HCT116 (cell line): ENCODE measurements at places on chromosomes 5 and 9.

GRCh38 chr5:115634343-115635132 lies 8.7 kb upstream of the TMED7 start:
- DNase-seq, result peak; percentile 70

DNA sequence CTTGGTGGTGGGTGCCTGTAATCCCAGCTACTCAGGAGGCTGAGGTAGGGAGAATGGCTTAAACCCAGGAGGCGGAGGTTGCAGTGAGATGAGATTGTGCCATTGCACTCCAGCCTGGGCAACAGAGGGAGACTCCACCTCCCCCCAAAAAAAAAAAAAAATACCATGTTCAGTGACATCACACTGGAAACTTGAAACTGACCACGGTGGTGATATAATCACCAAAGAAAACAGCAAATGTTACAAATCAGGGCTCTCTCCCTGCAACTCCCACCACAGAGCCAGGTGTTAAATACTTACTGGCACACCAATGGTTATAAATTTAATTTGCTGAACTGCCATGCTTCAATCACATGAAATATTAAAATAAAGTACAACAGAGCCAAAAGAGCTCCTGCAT lies 81.4 kb downstream of the ZNF608 start:
- no peak for DNase-seq

DNA sequence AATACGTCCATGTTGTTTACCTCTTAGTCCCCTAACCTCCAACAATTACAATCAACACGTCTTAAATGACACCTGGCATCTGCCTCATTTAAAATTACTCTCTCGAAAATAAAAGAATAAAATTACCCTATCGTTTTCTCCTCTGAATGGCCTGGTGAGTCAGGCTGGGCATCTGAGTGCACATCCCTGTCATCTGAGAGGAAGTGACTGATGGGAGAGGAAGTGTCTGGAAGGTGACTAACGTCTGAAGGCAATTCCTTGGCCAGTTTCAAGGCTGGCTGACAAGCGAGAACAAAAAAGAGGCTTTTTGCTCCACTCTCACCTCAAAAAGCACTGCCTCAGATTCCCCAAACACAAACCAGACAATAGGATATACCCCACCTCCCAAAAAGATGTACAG lies 57.7 kb downstream of the MAPKAP1 start:
- DNase-seq, result peak; percentile 74

- no peak for DNase-seq
Observed at GRCh38 chr5:57902095-57902494, 419.5 kb upstream of the ACTBL2 start.

GRCh38 chr5:14161825-14162556 lies 18.8 kb downstream of the TRIO start:
- DNase-seq, result no peak

DNA sequence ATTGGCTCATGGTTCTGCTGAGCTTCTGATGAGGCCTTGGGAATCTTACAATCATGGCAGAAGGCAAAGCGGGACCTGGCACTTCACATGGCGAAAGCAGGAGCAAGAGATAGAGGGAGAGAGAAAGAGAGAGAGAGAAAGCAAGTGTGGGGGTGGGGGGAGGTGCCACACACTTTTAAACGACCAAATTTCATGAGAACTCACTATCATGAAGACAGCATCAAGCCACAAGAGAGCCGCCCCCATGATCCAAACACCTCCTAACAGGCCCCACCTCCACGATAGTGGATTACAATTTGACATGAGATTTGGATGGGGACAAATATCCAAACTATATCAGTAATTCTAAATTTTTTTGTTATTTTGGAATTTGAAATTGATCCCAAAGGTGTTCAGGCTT lies 553.9 kb downstream of the PRR16 start:
- no peak for DNase-seq

GRCh38 chr9:107737987-107738743 lies 248.6 kb upstream of the KLF4 start:
- DNase-seq, result no peak

DNA sequence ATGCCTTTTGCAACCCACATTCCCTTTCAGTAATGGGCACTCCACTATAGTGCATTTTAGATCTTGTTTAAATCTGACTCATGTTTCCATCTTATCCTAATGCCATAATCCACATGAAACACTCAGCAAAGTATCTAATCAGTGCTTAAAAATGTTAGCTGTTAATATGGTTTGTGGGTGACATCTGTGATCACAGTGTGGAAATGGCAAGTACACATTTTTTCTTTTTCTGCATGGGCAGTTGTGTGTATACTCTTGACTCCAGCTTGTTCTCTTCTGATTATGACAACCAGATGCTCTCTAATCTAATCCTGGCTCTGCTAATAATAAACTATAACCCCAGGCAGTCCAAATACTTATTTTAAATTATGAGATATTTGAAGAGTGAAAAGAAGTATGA lies 103.3 kb downstream of the EDIL3 start:
- no peak for DNase-seq

DNA sequence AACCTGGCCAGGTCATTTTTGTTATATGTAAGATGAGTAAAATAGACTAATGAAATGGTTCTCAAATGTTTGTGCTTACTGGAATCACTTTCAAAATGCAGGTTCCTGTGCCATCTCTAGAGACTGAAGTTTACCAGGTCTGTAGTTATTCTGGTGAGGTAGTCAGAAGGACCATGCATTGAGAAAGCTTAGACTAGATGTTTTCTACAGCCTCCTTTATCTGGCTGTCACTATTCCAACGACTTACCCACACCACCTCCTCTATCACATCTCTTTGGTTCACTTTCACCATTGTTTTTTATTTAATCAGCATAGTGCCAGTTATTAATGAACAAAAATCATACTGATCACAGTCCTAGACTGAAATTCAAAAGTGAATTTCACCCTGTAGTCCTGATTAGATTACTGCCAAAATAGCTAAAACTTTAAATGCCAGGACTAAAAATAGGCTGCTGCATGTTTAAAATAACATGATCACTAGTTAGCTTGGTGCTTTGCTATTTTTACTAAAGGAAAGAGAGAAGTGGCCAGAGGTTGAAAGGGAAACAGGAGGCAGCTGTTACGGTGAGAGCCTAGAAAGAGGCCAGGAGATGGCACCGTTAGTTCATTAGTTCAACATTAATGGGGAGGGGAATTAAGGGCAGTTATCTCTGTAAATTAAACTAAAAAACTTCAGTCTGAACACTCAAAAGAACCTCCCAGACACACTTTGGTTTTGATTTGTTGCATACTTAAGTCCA lies 13.9 kb upstream of the FNIP1 start:
- DNase-seq, result peak; percentile 29

- DNase-seq, result no peak
Observed at GRCh38 chr5:17400724-17401469, 97.1 kb upstream of the TAF11L2 start.

- DNase-seq, result no peak
Observed at GRCh38 chr5:44454002-44454401, 64.8 kb upstream of the FGF10 start.

- DNase-seq, result no peak
Observed at GRCh38 chr5:112412346-112412745, 6.7 kb downstream of the EPB41L4A start.

DNA sequence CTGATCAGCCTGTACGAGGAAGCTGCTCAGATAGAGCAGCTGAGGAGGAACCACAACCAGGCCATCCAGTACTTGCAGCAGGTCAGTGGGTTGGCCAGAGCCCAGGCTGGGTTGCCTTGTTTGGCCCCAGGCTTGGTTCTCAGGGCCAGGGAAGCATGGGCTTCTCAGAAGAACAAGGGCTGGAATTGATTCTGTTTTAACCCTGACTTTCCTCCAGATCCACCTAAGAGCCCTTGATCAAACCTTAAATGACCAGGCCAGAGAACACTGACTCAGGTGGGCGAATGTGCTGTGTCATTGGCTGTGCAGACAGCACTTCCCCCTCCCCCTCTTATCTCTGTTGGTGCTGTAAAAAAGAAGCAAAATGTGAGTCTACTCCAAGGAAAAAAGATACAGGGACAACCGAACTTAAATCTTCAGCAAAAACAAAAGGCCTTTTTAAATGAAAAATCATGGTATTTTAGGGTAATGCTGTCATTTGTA lies 28.1 kb downstream of the TTC23L start:
- DNase-seq, result no peak

- peak; percentile 78 for DNase-seq
Observed at GRCh38 chr5:138468966-138469539, 3.8 kb downstream of the EGR1 start.

DNA sequence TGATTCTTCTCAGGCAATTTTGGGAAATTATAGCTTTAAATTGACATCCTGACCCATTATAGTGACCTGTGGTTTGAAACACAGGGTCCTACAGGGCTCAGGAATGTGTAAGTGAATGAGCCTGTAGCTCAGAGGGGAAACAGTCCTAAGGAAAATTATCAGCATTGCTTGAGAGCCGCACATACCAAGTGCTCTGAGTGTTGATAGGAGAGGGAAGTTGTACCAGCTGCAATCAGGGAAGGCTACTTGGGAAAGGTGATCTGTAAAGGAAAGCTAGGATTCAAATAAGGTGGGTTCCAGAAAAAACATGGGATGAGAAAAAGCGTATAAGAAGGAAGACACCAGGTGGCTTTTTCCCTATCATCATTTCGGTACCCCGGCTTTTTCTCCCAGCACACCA lies 4.4 kb upstream of the SLC25A51 start:
- DNase-seq, result no peak

GRCh38 chr5:170993476-170993875 lies 131.7 kb downstream of the RANBP17 start:
- DNase-seq, result no peak

- no peak for DNase-seq
Observed at GRCh38 chr5:121758615-121759014, 93.1 kb upstream of the FTMT start.

GRCh38 chr9:78871086-78871451 lies 574.1 kb downstream of the PSAT1 start:
- no peak for DNase-seq

- DNase-seq, result no peak
Observed at GRCh38 chr5:126097876-126098275, 325.3 kb upstream of the GRAMD2B start.

DNA sequence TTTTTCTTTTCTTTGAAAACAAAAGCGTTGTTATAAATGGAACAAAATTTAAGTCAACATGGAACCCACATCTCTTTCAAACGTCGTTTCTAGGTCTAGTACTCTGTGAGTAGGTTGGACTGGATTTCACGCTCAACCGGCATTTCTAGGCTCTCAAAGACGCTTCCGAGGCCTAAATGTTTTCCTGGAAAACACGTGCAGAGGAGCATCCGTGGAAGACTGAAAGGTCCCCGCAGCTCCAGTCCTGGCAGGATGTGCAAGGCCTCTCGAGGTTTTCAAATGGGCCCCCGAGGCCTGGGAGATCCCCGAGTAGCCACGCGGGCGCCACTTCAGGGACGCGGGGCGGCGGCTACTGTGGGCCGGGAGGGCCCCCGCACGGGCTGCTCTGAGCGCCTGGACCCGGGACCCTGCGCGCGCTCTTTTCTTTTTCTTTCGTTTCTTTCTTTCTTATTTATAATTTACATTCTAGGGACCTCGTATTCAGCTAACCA lies 4.2 kb upstream of the IRX2 start:
- DNase-seq, result no peak

DNA sequence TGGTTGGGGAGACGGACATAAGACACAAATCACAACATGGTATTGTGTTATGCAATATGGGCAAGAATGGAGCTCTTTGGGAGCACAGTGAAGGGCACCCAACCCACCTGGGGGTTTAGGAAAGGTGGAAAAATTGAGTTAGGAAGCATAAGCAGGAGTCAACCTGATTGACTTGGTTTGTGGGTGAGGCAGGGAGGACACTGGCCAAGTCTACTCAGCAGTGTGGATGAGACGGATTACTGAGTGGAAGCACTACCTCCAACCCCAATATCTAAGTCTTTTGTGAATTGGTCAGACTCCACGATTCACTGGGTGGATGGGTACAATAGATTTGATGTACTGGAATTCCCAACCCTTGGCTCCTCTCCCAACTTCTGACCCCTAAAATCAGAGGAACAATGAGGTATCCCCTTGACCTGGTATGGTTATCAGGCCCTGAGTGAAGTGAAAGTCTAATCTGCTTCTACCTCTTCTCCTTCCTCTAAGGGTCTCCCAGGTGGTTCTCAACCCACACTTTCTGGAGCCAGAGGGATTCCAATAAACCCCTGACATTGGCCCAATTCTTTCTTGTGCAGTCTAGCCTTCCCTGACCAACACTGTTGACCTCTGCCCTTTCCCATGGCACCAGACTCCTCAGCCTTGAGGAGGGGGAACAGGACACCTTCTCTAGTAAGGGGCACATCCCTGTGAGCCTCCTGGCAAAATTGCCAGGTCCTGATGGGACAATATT lies 5.2 kb downstream of the EGR1 start:
- peak; percentile 87 for DNase-seq

DNA sequence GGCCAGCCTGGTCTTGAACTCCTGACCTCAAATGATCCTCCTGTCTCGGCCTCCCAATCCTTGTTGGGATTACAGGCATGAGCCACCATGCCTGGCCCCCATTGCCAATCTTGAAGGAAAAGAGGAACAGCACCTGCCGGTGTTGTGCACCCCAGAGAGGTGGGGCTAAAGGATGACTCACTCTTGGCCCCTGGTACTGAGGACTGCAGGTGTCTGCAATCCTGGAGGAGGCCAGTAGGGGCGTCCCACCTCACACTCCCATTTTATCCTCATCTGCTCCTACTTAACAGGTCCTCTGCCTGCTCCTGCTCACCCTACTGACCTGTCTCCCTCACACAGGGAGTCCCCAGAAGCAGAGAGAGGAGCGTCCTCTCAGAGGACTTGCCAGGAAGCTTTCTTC lies 390.4 kb downstream of the ARHGEF28 start:
- DNase-seq, result peak; percentile 27

DNA sequence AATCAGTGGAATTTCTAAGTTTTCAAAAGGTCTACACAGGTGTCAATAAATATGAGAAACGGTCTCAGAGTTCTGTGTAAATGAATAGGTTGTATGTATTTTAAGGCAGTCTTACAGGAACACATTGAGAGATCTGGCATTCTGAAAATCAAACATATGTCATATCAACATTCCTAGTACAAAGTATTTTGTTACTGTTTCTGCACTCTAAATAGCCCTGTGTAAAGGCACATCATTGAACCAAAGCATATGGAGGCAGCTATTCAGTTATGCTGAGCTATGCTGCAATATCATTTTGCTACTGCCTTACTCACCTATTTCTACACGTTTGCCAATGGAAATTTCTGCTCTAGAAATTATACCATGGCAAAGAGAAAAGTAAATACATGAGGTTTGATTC lies 379.1 kb downstream of the KIAA0825 start:
- no peak for DNase-seq

DNA sequence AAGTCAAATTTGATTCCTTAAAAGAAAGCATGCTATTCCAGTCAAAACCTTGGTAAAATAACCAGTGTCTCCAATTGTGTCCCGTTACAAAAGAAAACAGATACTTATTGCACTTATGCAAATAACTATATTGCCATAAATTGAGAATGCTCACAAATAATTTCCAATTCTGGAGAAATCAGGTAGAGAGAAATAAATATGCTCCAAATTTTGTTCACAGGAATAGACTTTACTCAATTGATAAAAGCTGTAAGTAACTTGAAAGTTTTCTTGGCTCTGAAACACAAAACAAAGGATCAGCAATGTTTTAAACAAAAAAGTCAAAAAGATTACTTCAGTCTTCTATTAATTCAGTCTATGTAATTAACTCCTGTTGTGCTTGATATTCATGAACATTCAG lies 7.8 kb upstream of the DTWD2 start:
- DNase-seq, result no peak
